ENCODE measurements at places on chromosomes 4 and X.

DNA sequence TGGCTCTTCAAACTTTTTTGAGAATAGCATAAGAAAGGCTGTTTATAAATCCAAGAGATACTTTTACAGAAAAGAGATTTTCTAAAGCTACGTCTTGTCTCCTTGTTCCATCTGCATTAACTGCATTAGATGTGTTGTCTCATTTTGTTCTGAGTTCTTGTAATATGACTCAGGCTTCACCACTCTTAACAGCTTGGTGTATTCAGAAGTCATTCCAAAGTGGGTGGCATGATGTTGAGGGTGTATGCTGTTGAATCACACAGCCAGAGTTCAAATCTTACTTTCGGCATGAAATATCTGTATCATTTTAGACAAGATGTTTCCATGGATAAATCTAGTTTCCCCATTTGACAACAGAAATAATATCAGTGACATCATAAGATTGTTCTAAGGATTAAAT is 30.1 kb downstream of the SYTL5 start:
- H3K4me1 ChIP-seq = no peaks in the 10 kb centered on the region
- DNase-seq = no peak
- H3K27ac ChIP-seq = no peak overlapping the region
- no peaks in the 10 kb centered on the region for H3K27me3 ChIP-seq

GRCh38 chrX:24339911-24340310 is 20.5 kb upstream of the SUPT20HL1 start:
- no peak for DNase-seq
- H3K4me3 ChIP-seq = no peak overlapping the region
- no peak overlapping the region for H3K27ac ChIP-seq
- H3K4me1 ChIP-seq = no peaks in the 10 kb centered on the region

DNA sequence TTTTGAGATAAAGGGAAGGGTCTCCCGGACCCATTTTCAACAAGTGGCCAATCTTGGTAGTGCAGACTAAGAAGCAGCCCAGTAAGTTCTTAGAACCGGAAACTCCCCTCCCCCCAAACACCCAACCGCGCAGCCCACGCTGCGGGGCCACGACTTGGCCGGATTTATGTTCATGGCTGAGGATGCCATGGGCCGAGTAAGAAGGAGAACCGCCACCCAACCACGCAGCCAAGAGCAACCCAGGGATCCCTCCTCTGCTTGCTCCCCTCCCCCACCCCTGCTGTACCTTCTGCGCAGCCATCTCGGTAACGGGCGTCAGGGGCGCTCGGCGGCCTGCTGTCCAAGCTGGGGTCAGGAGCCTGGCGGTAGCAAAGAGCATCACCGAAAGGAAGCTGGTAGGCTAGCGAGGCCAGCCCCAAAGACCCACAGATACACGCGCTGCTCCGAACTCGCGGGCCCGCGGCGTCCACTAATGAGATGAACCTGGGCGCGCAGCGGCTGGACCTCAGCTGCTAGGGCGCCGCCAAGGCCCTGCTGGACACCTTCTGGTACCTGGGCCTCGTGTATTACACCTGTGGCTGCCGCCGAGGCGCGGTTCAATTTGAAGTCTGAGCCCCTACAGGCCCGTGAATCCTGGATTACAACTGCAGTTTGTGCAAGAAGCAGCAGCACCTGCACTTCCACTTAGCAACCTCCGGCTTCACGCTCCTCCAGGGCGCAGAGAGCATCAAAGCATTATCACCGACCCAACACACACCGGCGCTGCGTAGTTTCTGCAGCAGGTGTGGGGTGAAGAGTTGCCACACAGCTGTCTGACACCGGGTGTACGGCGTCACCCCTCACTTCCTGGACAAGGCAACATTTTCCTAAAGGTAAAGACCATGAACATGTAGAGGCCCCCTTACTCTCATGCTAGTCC is 63.4 kb downstream of the NUDT10 start:
- peak overlapping the region; percentile 62 for H3K4me3 ChIP-seq
- peak overlapping the region; percentile 95 for H3K27ac ChIP-seq
- peak; percentile 89 for DNase-seq
- H3K27me3 ChIP-seq = no peaks in the 10 kb centered on the region

DNA sequence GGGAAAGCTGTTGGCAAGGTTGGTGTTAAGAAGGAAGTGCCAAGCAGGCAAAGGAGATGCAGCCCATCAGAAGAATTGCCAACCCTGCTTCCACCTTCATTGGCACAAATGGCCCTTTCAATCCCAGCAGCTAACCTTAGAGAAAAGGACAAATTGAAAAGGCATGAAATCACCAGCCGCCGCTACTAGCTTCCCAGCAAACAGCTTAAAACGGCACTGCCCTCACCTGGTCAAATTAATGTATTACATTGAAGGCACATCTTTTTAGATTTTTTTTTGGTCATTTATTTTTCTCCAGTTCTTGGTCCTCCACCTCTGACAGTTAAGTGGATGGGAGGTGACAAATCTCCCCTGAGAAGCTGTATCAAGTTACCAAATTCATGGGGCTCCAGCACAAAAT is 51.0 kb upstream of the NHSL2 start:
- peak; percentile 24 for DNase-seq
- no peak overlapping the region for H3K4me3 ChIP-seq
- H3K36me3 ChIP-seq = no peaks in the 10 kb centered on the region
- H3K27me3 ChIP-seq = no peaks in the 10 kb centered on the region
- H3K27ac ChIP-seq = no peak overlapping the region

- H3K27me3 ChIP-seq = no peaks in the 10 kb centered on the region
- DNase-seq = no peak
- no peak overlapping the region for H3K4me3 ChIP-seq
- no peak overlapping the region for H3K27ac ChIP-seq
- H3K36me3 ChIP-seq = no peaks in the 10 kb centered on the region
- peaks cover under 1% of the 10 kb centered on the region for H3K4me1 ChIP-seq
Observed at GRCh38 chr4:7160951-7161440, 31.3 kb upstream of the SORCS2 start.

GRCh38 chr4:149718500-149718899 is 97.1 kb downstream of the IQCM start:
- H3K27ac ChIP-seq = no peak overlapping the region
- no peaks in the 10 kb centered on the region for H3K36me3 ChIP-seq
- DNase-seq = no peak
- H3K4me1 ChIP-seq = no peaks in the 10 kb centered on the region
- H3K4me3 ChIP-seq = no peak overlapping the region

GRCh38 chrX:107935200-107935599 is 47.0 kb downstream of the TEX13B start:
- DNase-seq = no peak
- H3K4me3 ChIP-seq = no peak overlapping the region
- no peaks in the 10 kb centered on the region for H3K27me3 ChIP-seq
- H3K27ac ChIP-seq = no peak overlapping the region
- no peaks in the 10 kb centered on the region for H3K4me1 ChIP-seq

- H3K4me3 ChIP-seq = no peak overlapping the region
- H3K27ac ChIP-seq = no peak overlapping the region
- no peak for DNase-seq
- no peaks in the 10 kb centered on the region for H3K36me3 ChIP-seq
- H3K4me1 ChIP-seq = no peaks in the 10 kb centered on the region
- no peaks in the 10 kb centered on the region for H3K27me3 ChIP-seq
Observed at GRCh38 chr4:109574931-109575804, 15.1 kb downstream of the MCUB start.

GRCh38 chrX:49910344-49910743 is 12.1 kb upstream of the CLCN5 start:
- H3K4me1 ChIP-seq = no peaks in the 10 kb centered on the region
- no peaks in the 10 kb centered on the region for H3K36me3 ChIP-seq

- no peak overlapping the region for H3K27ac ChIP-seq
- H3K4me1 ChIP-seq = no peaks in the 10 kb centered on the region
- H3K4me3 ChIP-seq = no peak overlapping the region
- no peak for DNase-seq
Observed at GRCh38 chrX:51779306-51779705, 36.1 kb downstream of the GSPT2 start.

DNA sequence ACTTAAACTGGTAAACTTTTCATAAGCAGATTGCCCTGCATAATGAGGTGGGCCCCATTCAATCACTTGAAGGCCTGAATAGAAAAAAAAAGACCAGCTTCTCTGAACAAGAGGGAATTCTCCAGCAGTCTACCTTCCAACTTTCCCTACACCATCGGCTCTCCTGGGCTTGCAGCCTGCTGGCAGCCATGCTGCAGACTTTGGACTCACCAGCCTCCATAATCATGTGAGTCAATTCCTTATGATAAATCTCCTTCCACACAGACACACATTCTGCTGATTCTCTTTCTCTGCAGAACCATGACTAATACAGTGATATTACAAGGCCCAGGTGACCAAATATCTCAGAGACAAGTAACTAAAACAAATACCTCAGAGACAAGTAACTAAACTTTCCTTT is 113.8 kb upstream of the WDR17 start:
- H3K27ac ChIP-seq = no peak overlapping the region
- no peak overlapping the region for H3K4me3 ChIP-seq
- no peaks in the 10 kb centered on the region for H3K36me3 ChIP-seq
- H3K4me1 ChIP-seq = no peaks in the 10 kb centered on the region
- no peak for DNase-seq

DNA sequence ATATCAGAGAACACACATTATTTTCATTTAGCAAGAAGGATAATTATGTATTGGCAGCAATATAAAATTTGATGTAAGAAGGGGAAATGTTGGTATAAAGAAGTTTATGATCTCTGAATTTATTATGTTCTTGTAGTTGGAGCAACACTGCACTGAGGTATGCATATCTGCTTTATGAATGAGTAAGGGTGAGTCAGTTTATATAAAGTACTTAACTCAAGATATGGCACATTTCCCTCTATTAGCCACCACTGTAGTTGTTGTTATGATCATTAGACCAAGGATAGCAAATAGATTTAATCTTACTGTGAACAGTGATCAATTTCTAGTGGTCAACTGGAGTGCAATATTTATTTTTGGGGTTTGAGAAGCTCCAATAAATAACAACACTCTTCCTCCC is 66.6 kb downstream of the SNX25 start:
- H3K4me3 ChIP-seq = no peak overlapping the region
- no peak for DNase-seq
- no peaks in the 10 kb centered on the region for H3K36me3 ChIP-seq
- H3K4me1 ChIP-seq = no peaks in the 10 kb centered on the region
- H3K27me3 ChIP-seq = no peaks in the 10 kb centered on the region

DNA sequence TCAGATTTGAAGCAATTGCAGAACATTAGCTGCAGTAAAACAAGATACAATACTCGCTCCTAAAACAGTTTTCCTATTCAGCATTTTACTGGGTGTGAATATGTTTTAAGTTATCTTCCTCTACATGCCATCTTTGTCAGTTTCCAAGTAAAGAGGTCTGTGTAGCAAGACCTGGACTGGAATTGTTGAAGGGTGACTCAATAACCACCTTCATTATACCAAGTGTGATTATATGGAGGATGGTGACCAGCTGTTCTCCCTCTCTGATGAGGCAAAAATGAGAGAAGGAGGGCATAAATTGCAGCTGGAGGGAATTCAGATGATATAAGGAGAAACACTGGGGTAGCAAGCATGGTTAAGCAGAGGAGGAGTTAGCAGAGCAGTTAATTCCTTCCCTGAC is 922.1 kb upstream of the SLIT2 start:
- no peak overlapping the region for H3K4me3 ChIP-seq
- H3K27ac ChIP-seq = no peak overlapping the region
- H3K4me1 ChIP-seq = no peaks in the 10 kb centered on the region
- DNase-seq = no peak
- H3K36me3 ChIP-seq = no peaks in the 10 kb centered on the region
- no peaks in the 10 kb centered on the region for H3K27me3 ChIP-seq

- no peaks in the 10 kb centered on the region for H3K4me1 ChIP-seq
- H3K4me3 ChIP-seq = no peak overlapping the region
- no peak for DNase-seq
- H3K27me3 ChIP-seq = no peaks in the 10 kb centered on the region
Observed at GRCh38 chrX:38351346-38351745, 1.1 kb upstream of the OTC start.

GRCh38 chr4:119034276-119035008 is 101.2 kb upstream of the MYOZ2 start:
- DNase-seq = no peak
- no peaks in the 10 kb centered on the region for H3K4me1 ChIP-seq
- no peaks in the 10 kb centered on the region for H3K36me3 ChIP-seq
- H3K4me3 ChIP-seq = no peak overlapping the region
- no peaks in the 10 kb centered on the region for H3K27me3 ChIP-seq

DNA sequence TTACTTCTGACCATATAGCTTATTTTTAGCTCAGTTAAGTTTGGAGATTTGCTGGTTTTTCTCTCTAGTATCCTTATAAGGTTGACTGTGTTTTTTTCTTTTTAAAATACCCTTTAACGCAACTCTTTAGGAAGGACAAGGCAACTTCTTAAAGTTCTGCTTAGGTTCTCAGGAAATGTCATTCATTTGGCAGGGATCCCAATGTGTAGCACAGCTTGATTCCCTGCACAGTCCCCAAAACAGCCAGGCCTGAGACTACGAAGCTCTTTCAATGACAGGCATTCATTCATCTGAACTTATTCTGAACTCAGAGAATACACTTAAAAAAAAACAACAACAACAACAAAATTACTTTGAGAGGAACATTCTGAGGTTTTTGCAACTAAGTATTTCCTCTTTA is 1765.8 kb downstream of the PCDH7 start:
- no peaks in the 10 kb centered on the region for H3K27me3 ChIP-seq
- no peaks in the 10 kb centered on the region for H3K36me3 ChIP-seq
- no peaks in the 10 kb centered on the region for H3K4me1 ChIP-seq
- H3K27ac ChIP-seq = no peak overlapping the region
- DNase-seq = no peak
- no peak overlapping the region for H3K4me3 ChIP-seq

DNA sequence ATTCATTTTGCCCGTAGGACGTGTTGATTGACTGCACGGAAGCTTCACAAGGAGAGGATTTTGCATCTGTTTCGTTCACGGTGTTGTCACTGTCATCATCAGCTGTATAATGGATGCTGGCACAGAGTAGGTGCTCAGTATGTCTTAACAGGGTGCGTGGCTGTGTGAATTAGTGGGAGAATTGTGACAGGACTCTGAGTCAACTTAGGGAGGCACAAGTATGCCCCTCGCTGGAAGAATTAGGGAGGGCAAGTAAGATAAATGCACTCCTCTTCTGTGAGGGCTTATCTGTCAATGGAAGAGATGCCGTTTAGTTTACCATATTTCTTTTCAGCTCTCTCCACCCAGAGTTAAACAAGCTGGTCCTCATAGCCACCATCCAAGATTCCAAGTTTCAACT is 107.2 kb downstream of the TRIML1 start:
- H3K4me1 ChIP-seq = no peaks in the 10 kb centered on the region
- H3K4me3 ChIP-seq = no peak overlapping the region
- no peaks in the 10 kb centered on the region for H3K36me3 ChIP-seq
- no peak overlapping the region for H3K27ac ChIP-seq
- H3K27me3 ChIP-seq = no peaks in the 10 kb centered on the region

DNA sequence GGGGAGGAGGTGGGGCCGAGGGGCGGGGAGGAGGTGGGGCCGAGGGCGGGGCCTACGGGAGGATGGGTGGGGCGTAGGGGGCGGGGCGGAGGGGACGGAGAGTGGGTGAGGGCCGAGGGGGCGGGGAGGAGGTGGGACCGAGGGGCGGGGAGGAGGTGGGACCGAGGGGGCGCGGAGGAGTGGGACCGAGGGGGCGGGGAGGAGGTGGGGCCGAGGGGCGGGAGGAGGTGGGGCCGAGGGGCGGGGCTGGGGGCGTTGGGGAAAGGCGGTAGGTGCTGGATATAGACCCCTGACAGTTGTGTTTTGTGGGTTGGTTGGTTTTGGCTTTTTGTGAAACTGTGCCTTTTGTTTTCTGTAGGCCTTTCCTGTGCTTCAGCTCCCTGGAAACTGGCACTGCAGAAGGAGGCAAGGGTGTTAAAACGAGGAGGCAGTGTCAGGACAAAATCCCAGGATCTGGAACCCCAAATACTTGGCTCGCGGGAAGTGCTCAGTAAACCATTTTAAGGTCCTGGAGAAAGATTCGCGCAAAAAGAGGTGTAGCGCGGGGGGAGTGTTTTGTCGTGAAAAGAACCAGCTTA is 580 bp upstream of the MMGT1 start:
- peak; percentile 78 for DNase-seq
- H3K36me3 ChIP-seq = no peaks in the 10 kb centered on the region
- peak overlapping the region; percentile 84 for H3K27ac ChIP-seq
- no peaks in the 10 kb centered on the region for H3K27me3 ChIP-seq

All from thymus (tissue), 14 donors.